ENCODE measurements at places on chromosomes 6 and 20.

DNA sequence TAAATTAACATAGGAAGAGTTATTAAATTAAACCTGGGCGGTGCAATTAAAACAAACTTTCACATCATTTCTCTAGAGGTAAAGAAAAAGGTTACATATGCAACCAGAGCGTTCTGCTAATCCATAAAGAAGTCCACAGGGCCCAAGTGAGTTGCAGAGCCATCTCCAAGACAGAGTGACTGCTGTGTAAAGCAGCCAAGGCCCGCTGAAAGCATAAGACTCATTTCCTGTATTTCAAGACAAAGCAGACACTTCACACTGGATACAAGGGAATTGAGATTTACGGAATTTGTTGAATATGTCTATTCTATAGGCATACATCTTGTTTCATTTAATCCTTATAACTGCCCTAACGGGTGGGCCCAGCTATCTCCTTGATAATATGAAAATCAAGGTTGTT, 422.8 kb downstream of the CBLN4 start:
- no peak for DNase-seq

DNA sequence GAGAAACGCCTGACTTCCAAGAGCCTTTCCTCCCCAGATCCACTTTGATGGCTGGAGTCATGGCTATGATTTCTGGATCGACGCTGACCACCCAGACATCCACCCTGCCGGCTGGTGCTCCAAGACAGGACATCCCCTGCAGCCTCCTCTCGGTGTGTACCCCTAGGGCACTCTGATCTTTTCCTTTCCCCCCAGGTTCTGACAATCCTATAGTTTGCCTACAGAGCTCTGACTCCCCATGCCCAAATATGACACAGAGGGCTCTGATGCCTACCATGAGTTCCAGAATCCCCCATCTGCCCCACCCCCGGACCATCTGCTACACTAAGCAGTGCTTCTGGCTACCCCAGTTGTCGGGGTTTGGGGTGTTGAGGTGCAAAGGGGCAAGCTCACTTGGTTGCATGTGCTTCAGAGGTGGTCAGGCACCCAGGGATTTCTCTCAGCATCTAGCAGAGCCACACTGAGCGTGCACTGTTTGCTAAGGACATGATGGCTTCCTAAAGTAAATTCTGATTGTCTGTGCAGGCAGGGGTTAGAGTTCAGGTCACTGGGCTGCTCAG, 24.0 kb upstream of the SGK2 start:
- no peak for DNase-seq

- no peak for DNase-seq
Observed at GRCh38 chr6:150549007-150549406, 50.7 kb upstream of the PLEKHG1 start.

- DNase-seq: no peak
Observed at GRCh38 chr6:140794544-140794943, 1338.2 kb upstream of the GJE1 start.

- no peak for DNase-seq
Observed at GRCh38 chr20:52481443-52481842, 289.9 kb upstream of the ZFP64 start.

GRCh38 chr20:48717095-48717672, 110.6 kb downstream of the PREX1 start:
- DNase-seq: no peak

GRCh38 chr20:49814057-49814694, 1.5 kb downstream of the SLC9A8 start:
- no peak for DNase-seq

- DNase-seq: no peak
Observed at GRCh38 chr20:13340088-13340487, 119.0 kb downstream of the ISM1 start.

- no peak for DNase-seq
Observed at GRCh38 chr6:160076009-160076408, 45.6 kb upstream of the SLC22A1 start.

- no peak for DNase-seq
Observed at GRCh38 chr6:25279748-25280343, 672 bp downstream of the CARMIL1 start.

DNA sequence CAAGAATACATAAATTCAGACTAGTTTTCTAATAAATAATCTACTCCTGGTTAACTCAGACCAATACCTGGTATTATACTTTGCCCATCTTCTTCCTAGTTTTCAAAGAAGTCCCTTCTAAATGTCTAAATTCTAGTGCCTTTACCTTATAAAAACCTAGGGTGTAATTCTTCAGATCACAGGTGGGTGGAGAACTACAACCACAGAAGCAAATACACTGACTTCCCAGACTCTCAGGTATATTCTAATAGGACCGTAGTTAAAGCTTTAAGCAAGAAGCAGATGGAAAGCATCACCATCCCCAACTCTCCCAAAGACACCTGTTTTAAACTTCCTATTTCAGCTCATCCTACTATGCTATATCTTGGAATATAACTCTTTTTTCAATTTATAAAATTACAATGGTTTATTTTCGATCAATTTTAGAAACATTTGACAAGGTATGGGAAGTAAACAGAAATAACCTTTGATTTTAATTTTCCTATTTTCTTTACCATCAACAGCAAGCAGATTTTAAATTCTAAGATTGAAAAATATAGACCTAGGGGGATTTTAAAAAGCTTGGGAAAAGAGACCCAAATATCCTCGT, 15.8 kb downstream of the MAN1A1 start:
- no peak for DNase-seq

- no peak for DNase-seq
Observed at GRCh38 chr6:41715795-41716515, 19.5 kb downstream of the TFEB start.

DNA sequence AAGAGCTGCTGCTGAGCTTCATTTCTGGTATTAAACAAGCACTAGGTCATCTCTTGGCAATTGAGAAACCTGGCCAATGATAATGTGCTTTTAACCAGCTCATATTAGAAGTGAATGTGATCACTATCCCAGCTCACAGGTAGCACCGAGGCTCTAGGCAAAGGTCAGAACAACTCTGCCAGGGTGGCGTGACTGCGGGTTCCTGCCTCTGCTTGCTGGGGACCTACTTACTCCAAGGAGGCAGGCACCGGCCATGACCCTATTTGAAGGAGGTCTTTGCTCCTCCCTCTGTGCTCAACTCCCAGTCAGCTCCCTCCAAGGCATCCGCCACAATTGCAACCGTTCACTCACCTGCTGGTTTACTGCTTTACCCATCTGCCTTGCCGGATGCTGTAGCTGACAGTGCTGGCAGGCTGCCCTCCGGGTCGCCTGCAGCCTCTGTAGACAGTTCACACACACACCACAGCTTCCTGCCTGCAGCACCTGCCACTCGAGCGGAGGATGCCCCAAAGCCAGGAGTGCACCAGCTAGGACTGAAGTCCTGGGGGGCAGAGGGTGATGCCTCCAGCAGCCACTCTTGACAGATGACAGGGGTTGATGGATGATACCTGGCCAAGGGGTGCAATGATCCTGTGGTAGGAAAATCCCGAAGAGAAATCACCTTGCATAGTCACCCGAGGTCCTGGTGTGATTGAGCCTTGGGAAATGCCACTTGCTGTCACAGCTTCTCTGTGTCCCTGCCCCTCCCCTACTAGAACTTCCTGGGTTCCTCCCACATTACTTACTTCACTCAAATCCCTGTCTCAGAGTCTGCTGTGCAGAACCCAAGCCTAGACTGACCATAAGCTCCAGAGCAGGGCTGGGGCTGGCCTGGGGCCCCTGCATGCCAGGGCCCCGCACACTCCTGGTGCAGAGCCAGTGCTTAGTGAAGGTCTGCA, 8.8 kb upstream of the VSX1 start:
- no peak for DNase-seq

- no peak for DNase-seq
Observed at GRCh38 chr20:6122111-6122872, 538 bp downstream of the FERMT1 start.

GRCh38 chr6:3229566-3230178, 2.2 kb upstream of the TUBB2B start:
- DNase-seq: no peak

DNA sequence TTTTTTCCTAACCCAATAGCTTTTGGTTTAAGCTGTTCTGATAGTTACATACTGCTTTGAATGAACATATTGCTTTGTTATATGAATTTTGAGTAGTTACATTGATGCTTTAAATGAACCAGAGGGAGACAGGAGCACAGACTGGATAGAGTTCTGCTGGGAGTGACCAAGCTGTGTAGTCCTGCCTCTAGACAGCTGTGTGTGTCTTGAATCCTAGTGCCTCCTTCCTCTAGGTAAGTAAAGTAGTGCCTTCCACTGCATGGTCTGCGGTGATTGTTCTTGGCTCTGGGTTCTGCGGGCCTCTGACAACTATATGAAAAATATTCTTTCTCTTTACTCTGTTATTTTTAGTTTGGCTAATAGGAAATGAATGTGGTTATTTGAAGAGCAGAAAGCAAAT, 46.0 kb upstream of the ADGRG6 start:
- no peak for DNase-seq

DNA sequence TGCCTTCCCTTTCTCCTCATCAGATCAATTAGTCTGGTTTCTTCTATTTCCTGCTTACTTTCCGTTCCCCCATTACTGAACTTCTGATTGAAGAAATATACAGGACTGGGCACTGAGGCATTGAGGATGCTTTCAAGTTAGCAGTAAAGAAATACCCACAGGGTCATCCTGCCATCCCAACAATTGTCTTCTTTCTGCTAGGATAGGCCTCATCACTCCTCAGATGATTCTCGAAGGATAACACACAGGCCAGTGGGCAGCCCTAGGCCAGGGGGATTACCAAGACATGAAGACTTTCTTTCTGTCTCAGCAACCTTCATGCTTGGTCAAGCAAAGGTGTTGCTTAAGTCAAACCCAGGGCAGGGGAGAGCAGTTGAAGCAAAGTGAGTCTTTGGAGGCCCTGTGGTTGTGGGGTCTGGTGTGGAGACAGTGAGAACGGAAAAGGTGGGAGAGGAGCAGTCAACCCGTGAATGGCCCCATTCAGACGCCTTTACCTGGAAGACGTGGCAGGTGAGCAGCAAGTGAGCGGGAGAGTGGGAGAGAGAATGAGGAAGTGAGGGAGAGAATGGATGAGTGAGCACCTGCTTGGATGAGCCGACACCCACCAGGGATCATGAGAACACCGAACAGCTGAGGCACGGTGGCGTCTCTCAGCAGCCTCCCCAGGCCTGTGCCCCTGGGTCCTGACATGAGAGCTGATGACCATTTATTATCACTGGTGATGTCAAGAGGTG, 462.9 kb downstream of the PREX1 start:
- DNase-seq: no peak

- no peak for DNase-seq
Observed at GRCh38 chr20:59955131-59955796, 3.0 kb upstream of the CDH26 start.

DNA sequence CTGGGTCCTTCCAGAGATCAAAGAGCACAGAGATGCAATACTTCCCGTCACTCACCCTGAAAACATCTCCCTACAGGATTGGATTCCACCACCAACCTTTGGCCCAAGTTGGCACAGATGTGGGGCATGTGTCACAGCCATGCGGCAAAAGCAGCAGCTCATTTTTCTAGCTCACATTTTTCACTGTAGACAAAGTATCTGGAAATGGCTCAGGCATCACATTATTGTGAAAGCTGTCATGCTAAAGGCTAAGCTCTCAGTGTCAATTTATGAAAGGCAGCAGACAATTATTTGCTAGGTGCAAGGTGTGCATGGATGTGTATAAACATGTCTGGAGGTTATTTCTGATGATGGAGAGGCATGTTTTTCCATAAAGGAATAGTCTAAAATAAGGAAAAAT, 248.8 kb upstream of the PRND start:
- DNase-seq: no peak

- no peak for DNase-seq
Observed at GRCh38 chr6:5657684-5658430, 348.9 kb downstream of the NRN1 start.

GRCh38 chr20:6046432-6046831, 7.4 kb downstream of the LRRN4 start:
- no peak for DNase-seq

DNA sequence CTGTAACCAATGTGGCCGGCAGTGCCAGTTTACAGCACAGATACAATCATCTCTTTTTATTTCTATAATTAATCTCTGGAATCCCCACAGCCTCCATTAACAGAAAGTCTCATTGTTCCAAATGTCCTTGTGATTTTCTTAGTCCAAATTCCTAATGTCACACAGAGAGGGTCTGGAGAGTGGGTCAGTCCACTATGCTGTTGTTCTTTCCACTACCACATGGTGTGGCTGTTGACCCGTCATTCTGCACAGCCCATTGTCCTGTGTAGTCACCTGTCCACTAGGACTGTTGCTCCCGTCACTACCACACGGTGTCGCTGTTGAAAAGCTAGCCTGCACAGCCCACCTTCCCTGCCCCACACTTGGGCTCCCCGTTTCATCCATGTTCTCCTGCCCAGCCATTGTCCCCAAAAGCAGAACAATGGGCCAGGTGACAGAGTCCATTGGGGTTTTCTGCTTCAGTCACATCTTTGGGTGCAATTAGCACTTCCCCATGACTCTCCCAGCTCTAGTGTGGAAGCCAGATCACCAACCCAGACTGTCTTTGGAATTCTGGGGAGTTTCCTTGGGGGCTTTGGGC, 8.6 kb upstream of the LBP start:
- no peak for DNase-seq

DNA sequence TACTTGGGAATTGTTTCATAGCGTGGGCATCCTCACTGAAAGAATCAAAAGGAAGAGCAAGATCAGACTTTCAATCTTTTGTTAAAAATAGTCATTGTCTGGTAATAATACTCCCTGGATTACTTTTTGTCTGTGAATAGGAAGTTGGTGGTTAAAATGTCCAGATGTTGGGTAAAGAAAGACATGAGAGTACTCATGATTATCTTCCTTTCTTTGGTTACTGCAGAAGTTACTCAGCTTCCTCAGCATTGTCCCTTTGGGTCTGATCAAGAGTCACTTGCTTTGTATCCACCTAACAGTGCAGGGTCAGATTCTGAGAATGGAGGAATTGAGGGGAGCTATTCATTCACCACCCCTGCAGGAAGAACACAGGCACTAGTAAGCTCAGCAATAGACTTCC, 54.6 kb downstream of the RIN2 start:
- no peak for DNase-seq

DNA sequence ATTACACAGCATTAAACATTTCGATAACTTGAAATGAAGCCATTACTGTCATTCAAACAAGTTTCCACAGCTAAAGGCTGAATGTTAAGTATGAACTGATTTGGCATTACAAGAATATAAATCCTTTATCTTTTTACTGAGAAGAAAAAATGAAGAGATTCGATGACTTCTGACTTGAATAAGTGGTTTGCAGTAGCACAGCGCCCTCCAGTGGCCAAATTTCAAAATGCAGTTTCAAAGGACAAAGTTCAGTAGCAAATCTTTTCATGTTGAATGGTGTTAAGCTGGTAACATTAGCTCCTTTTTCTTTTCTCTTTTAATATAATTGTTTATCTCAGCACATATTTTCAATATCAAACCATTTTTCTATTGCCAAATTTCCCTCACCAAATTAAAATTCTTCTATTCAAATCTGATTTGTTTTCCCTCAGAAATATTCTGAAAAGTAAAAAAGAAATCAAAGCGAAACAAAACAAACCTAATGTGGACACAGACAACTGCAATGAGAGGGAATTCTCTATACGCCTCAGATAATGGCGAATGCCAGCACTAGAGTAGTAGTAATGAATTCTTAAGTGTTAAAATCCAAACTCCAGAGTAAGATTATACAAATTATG, 145.7 kb downstream of the BTBD9 start:
- peak; percentile 62 for DNase-seq
